Activated gamma-delta T cell treated with anti-CD3 and anti-CD28 coated beads, Interleukin-2, amount 50 U/mL, for 16 hours (primary cell): ENCODE measurements at places on chromosomes 1 and 21.

DNA sequence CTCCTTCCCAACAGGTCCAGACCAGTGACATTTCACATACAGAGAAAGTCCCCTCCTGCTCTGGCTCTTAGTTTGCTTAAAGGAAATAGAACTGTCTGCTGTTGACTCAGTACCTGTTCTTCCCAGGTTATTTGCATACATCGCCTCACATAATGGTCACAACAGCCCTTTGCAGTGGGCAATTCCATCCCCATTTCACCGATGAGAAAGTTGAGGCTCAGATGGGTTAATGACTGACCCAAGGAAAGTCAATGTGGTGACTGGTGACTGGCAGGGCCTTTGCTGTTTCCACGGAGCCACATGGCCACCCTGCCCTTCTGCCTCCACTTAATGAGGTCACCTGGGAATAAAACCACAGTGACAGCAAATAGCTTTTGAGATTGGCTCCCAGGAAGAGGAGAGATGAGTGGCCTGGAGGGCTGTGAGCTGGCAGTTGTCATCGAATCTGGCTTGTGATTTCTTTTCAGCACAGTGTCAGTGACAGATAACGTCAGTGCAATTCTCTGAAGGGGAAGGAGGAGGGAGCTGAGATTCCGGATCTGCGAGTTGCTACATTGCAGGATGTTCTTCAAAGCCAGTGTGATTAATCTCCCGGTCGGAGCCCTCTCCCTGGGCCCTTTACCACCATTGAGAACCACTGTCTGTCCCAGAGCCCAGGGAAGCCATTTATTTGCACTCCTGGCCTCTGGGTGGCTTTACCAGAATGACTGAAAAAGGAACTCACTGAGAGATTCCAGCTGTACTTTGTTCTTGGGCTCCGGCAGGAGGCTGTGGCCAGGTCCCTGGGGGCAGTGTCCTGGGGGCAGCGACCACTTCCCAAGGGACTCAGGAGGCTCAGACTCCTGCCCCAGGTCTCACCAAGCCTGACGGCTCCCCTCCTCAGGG lies 117.2 kb downstream of the CNIH3 start:
- no peak for DNase-seq

GRCh38 chr1:100955322-100955721 lies 59.4 kb downstream of the SLC30A7 start:
- no peak for DNase-seq

GRCh38 chr1:223244366-223245103 lies 101.5 kb upstream of the TLR5 start:
- no peak for DNase-seq

DNA sequence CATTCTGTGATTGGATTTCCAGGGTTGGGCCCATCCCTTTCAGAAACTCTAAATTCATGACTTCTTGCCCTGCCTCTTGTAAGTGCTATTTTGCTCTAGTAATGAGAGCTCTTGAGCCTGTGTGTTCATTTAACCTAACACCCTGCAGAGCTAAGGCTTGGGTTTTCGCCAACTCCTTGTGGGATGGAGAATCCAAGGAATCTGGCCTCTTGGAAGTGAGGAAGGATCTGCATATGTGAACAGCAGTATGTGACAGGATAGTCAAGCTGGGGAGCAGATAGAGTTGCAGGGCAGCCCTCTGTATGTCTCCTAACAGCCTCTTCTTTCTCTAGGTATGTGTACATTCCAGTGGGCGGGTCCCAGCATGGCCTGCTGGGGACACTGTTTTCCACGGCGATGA lies 258.9 kb downstream of the HHAT start:
- no peak for DNase-seq

DNA sequence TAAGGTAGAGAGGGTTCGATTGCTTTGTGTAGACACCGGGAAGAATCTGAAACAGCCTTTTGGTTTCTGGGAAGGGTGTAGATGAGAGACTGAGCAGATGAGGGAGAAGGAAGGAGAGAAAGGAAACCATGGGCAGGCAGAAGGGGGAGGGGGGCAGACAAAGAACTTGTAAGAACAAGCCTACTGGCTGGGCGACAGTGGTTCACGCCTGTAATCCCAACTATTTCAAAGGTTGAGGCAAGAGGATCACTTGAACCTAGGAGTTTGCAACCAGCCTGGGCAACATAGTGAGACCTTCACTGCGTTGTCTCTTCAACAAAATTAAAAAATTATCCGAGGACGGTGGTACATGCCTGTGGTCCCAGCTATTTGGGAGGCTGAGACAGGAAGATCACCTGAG lies 106.2 kb downstream of the TM2D1 start:
- DNase-seq: no peak

DNA sequence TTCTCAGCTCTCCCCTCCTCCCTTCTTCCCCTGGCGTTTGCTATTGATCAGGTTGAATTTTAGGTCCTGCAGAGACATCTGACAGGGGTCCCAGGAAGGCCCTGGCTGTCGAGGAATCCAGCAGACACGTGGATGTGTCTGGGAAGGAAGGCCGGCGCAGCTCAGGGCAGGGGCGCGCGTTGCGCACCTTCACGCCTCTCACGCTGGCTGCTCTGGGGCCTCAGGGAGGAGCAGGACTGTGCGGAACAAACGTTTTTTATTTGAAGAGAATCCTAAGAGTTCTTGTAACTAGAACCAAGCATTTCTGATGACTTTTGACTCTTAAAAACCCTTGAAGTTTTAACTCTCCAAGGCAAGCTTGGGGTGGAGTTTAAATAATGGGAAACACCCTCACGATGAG lies 54.2 kb downstream of the SLC37A1 start:
- no peak for DNase-seq

DNA sequence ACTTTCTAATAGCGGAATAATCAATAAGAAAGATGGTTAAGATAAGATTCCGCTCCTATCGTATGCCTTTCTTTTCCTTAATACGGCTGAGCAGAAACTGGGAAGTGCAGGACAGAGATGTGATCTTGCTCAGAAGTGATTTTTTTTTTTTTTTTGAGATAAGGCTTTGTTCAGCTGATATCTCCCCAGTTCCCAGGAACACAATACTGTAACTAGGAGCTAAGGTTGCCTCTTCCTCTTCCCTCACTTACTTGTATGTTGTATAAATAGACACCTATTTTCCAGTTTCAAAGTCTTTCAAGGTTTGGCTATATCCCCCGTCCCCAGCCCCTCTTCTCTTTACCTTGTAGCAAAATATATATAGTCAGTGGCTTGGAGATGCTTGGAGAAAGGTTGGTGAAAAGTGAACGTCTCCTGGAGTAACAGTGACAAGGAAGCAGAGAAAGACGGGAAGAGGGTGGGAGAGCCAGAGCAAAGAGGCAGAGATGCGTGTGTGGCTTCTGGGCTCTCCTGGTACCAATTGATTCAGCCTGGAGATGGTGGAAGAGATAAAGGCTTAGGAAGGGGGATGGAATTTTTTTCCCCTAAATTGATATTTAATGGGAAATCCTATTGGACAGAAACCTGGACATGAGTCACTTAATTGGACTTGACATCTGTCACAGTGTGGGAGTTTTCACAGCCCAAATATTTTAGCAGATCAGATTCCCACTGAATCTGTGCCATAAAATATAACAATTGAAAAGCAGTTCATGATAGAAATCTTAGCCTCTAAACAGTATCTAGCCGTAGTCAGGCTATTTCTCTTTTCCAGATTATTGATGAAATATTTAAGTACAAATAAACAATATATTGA lies at the start of gene NHLH2:
TSS of gene NHLH2 (minus strand) at position 522 of the 856 bp plus-strand sequence. CDS start 2,754 bp downstream, outside the sequence.
- no peak for DNase-seq

- no peak for DNase-seq
Observed at GRCh38 chr1:173862769-173863223, 5.0 kb downstream of the GAS5 start.
